ENCODE measurements at places on chromosomes 7 and 10. TPM values are rescaled to one million over a fixed set of nuclear protein-coding genes. Genes with fewer than 3 reads are reported as not detected.

GRCh38 chr7:18305866-18306265 is 189.7 kb upstream of the HDAC9 start:
- H3K4me1 ChIP-seq = no peaks in the 10 kb centered on the region
- DNase-seq = no peak
- H3K27me3 ChIP-seq = no peaks in the 10 kb centered on the region
- H3K4me3 ChIP-seq = no peak overlapping the region

- no peaks in the 10 kb centered on the region for H3K36me3 ChIP-seq
- H3K4me3 ChIP-seq = no peak overlapping the region
- no peaks in the 10 kb centered on the region for H3K4me1 ChIP-seq
- H3K27me3 ChIP-seq = peaks cover 7% of the 10 kb centered on the region
Observed at GRCh38 chr10:116472891-116473290, 45.2 kb downstream of the PNLIPRP3 start.

The SEMA3D gene
- total RNA-seq = 1.3 TPM

The NPC1L1 gene
- 0.29 TPM for total RNA-seq

- no peaks in the 10 kb centered on the region for H3K36me3 ChIP-seq
- peaks cover 17% of the 10 kb centered on the region for H3K4me1 ChIP-seq
- no peaks in the 10 kb centered on the region for H3K27me3 ChIP-seq
- no peak overlapping the region for H3K27ac ChIP-seq
- no peak overlapping the region for H3K4me3 ChIP-seq
Observed at GRCh38 chr7:1691096-1691495, 21.0 kb downstream of the ELFN1 start.

The OPN1SW gene
- not detected for total RNA-seq

The HOXA6 gene
- not detected for total RNA-seq

Measured in heart right ventricle (tissue), 16 donors.